ENCODE measurements at places on chromosomes 1 and 21.
A peak's percentile ranks its signal among the peaks of the same experiment; 100 is the strongest.

DNA sequence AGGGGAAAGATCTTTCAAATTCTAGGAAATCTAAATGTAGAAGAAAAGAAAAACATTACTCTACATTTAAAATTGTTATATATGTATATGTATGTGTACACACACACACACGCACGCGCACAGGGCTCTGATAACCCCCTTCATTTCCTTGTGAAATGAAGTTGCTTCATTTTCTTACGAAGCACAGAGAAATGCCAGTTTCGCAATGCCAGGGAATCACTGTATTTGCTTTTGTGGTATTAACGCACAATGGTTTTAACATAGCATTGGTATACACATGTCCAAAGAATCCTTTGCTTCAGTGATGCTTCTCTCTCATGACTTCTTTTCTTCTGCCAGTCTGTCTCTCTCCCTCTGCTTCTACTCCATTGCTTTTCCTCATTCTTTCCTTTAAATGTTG lies 8.4 kb upstream of the DDAH1 start:
- DNase-seq = no peak

DNA sequence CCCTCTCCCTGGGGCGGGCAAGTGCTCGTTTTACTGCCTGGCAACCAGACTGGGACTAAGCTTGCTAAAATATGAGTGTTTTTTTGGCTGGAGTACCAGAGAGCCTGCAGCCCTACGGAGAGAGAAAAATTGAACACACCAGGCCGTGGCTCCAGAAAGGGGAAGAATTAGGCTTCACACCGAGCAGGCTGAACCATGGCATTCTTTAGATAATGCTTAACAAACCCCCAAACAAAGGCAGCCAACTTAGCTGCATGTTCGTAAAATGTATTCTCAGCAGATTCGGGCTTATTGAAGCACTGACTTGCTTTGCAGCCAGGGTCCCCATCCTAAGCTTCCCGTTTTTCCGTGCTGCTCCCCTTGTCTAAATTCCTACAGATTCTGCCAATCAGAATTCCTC lies 76.6 kb downstream of the LMX1A start:
- DNase-seq = no peak

- DNase-seq = no peak
These were observed 725 bp downstream of the RTCA start for GRCh38 chr1:100266741-100267140.

- no peak for DNase-seq
These were observed 16.7 kb downstream of the ITSN1 start for GRCh38 chr21:33658919-33659567.

- DNase-seq = no peak
These were observed 34.4 kb upstream of the MAB21L3 start for GRCh38 chr1:116076831-116077230.

DNA sequence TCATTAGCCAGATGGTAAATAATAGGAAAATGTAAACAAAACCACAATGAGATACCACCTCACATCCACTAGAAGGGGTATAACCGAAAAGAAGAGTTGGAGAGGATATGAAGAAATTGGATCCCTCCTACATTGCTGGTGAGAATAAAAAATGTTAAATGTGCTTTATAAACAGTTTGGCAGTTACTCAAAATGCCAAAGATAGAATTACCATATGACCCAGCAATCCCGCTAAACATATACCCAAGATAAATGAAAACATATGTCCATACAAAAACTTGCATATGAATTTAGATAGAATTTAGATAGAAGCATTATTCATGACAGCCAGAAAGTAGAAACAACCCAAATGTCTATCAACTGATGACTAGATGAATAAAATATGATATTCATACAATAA lies 4.4 kb upstream of the FMO2 start:
- no peak for DNase-seq

GRCh38 chr1:212712451-212713303 lies 13.0 kb upstream of the BATF3 start:
- no peak for DNase-seq

GRCh38 chr1:51729824-51730301 lies 113.0 kb downstream of the OSBPL9 start:
- DNase-seq = no peak

GRCh38 chr1:248590055-248590454 lies 7.4 kb downstream of the OR2T10 start:
- DNase-seq = no peak

GRCh38 chr1:159205225-159205624 lies 550 bp downstream of the ACKR1 start:
- no peak for DNase-seq

DNA sequence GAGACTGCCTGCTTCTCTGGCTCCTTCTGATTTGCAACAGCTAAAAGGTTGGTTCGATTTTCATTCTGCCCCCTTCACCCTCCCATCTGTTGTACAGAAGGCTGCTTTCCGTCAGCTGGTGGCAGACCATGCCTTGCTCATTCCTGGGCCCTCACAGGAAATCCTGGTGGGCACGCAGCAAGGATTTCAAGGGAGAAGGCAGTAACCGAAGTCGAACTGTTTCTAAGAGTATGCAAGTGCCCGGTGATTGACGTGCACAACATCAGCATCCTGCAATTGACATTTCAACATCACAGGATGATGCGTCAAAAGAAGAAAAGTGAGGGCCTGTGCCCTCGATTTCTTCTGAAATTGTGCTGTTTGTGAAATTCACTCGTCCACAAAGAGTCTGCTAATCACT lies 83.8 kb downstream of the PLPP3 start:
- no peak for DNase-seq

DNA sequence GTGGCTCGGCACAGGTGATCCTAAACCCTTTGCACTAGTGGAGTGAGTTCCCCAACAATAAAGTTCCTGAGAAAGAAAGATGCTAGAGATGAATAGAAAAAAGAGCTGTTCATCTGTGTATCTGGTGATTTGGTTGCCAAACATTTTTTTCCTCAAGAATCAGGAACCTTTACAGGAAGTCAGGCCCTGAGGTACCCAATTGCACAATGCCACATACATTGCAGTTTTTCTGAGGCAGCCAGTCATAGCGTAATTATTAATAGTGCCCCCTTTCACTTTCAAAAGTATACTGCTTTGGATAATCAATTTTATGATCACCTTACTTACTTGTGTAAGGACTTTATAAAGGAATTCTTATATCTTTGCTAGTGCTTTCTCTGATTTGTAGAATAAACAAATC lies 346.3 kb upstream of the POU3F1 start:
- no peak for DNase-seq

- DNase-seq = no peak
These were observed 14.1 kb downstream of the TOR3A start for GRCh38 chr1:179095924-179096323.

GRCh38 chr1:58657082-58657481 lies 42.8 kb downstream of the MYSM1 start:
- no peak for DNase-seq

DNA sequence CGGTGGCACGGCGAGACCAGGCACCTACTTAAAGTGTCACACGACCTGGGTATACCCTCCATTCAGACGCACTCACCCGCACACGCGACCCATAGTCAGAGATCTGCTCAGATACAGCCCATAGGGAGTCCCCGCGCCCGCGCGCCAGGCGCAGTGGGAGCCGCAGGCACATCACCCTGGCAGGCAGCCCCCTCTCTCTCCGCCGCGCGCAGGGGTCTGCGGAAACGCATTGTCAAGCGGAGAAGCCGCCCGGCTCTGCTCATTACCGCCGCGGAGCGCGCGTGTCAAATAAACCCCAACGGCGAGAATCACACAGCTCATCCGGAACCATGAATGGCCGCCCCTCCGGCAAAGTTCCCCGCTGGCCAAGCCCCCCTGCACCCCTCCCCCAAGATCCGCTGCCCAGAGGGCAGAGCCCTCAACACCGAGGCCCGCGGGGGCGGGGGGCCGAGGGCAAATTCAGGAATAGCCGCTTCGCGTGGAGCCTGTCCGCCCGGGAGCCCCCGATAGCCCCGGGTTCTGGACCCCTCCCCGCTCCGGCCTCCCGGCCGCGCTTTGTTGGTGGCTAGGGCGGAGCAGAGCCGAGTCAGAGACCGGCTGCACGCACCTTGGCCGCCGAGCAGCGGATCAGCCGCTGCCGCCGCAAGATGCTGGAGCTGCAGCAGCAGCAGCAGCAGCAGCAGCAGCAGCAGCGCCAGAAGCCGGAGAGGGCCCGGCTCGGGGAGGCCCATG lies 522 bp downstream of the LRP8 start:
- no peak for DNase-seq

GRCh38 chr1:228721407-228721806 lies 13.9 kb upstream of the RHOU start:
- DNase-seq = no peak

GRCh38 chr1:203129501-203130231 lies 2.1 kb downstream of the ADORA1 start:
- DNase-seq = no peak

DNA sequence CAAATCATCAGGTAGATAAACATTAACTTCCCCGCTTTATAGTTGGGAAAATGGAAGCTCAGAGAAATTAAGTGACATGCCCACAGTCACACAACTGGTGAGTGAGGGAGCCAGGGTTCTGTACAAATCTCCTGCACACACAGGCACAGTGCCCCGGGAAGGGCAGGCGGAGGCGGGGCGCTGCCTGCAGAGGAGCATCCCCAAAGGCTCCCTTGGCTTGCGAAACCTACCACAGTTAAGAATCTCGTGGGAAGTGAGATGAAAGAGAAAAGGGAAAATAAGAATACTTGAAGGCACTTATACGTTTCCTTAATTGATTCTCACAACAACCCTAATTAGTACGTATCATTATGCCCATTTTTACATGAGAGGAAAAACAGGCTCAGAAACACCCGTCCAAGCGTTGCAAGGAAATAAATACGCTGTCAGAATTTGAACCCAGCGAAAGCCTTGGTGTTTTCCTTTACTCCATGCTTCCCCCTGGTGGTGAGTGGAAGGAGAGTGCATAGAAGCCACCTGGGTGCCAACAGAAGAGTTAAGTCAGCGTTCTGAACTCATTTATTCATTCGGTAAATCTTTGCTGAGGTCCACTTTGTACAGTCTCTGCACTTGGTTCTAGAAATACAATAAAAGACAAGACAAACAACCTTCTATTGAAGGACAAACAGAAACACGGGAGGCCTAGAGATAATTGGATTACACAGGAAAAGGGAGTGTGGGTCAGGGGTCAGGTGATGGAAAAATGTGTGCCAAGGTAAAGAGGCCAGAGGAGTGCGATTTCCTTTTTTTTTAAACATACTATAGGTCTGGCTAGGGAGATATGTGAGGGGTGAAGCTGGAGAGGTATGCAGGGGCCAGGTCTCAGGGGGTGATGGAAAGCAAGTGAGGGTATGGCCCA lies 28.4 kb downstream of the ACP6 start:
- peak; percentile 17 for DNase-seq

- no peak for DNase-seq
These were observed 848 bp upstream of the APOBEC4 start for GRCh38 chr1:183653876-183654451.

- DNase-seq = no peak
These were observed 50.5 kb downstream of the VCAM1 start for GRCh38 chr1:100769906-100770646.

- no peak for DNase-seq
These were observed 220.1 kb downstream of the SDCCAG8 start for GRCh38 chr1:243475966-243476365.

DNA sequence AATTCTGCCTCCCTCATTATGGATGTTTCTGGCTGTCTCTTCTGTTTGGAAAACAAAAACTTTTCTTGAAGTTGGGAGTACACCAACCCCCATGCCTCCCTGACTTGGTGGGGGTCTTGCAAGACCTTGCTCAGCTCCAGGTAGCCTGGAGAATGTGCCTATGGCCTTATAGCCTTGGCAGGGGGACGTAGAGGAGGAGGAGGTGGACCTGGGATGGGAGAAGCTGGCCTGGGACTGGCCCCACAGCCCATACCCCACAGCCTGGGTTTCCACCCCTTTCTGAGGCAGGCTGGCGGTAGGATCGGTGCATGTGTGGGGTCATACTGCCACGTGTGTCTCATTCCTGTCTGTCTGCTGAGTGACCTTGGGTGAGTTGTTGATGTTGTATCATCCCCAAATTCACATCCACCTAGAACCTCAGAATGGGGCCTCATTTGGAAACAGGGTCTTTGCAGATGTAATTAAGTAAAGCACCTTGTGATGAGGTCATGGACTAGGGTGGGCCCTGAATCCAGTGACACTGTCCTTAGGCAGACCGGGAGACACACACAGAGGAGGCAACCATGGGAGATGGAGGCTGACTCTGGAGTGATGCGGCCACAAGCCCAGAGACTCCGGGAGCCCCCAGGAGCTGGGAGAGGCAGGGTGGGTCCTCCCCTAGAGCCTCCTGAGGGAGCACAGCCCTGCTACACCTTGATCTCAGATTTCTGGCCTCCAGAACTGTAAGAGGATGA lies 18.5 kb downstream of the OBSCN start:
- DNase-seq = no peak

DNA sequence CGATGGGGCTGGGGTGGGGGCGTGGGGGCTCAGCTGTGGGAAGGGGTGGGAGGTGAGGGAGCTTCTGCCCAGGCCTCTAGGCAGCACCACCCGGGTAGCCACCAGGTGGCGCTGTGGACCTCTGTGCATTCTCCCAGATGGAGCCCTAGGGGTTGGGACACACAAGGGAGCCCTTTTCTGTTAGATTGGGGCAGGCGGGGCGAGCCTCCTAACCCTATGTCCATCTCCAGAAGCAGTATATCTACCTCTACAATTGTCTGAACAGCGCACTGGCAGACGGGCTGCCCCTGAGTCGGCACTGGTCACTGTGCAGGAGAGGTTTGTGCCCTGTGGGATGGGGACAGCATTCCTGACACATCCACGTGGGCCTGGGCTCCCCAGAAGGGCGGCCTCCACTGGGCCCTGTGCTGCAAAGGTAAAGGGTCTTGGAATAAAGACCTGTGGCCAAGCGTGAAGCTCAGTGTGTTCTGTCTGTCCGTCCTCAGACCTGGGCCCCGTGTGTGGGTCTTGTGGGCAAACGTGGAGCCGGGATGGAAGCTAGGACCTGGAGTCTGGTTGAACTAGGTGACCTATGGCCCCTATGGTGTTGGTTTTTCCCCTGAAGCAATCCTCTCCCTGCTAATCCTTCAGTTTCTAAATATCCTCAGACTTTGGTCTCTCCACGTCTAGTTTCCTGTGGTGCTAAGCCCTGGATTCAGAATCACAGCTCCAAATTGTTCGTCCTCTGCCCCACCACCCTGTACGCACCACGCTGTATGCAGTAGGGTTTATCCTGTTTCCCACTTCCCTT lies 4.4 kb upstream of the LGR6 start:
- peak; percentile 54 for DNase-seq

DNA sequence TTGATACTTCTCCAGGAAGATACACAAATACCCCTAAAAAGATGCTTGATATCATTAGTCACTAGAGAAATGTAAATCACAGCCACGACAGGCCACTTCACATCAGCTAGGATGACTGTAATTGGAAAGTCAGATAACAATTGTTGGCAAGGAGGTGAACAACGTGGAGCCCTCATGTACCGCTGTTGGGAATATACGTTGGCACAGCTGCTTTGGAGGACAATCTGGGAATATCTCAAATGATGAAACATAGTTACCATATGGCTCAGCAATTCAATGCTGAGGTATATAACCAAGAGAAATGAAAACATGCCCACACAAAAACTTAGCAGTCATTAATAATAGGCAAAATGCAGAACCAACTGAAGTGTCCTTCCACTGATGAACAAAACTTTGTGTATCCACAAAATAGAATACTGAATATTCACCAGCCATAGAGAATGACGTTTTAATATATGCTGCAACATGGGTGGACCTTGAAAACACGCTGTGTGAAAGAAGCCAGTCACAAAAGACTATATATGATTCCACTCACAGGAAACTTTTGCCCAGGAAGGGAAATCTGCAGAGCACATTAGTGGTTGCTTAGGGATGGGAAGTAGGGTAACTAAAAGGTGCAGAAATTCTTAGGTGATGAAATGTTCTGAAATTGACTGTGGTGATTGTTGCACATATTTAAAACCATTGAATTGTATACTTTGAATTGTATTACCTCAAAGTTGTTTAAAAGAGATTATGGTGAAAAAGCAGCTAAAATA lies 95.4 kb downstream of the AHCTF1 start:
- DNase-seq = no peak

All from stimulated activated CD4-positive, alpha-beta T cell treated with anti-CD3 and anti-CD28 coated beads, TNF-alpha, amount 100 ng/mL, for 1 hour (primary cell).